CD4-positive, alpha-beta T cell treated with Interleukin-15 for 4 hours (primary cell): ENCODE measurements at places on chromosomes 4 and X.

- DNase-seq = no peak
These were observed 19.2 kb upstream of the PLCXD1 start for GRCh38 chrX:261919-262352.

GRCh38 chrX:86946569-86946968, 571.0 kb upstream of the KLHL4 start:
- DNase-seq = no peak

DNA sequence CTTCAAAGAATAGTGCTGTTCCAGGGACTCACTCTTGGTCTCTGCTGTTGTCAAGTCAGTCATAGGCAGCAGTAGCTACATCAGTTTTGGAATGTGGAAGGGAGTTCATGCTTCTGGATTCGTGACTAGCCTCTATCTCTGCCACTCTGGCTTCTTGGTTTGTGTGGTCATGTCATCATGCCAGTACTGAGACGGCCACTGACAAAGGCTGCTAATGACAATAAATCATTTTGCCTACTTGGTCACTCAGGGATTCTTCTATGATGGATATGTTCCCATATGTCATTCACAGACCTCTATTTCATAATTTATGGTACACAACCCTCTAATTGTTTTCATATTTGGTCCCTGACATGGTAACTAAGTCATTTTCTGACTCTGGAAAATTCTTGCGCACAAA, 450.8 kb upstream of the BOD1L1 start:
- no peak for DNase-seq

- DNase-seq = no peak
These were observed 33.0 kb downstream of the ARHGAP6 start for GRCh38 chrX:11632732-11633131.

- DNase-seq = no peak
These were observed 168.9 kb upstream of the EDNRA start for GRCh38 chr4:147311956-147312355.

DNA sequence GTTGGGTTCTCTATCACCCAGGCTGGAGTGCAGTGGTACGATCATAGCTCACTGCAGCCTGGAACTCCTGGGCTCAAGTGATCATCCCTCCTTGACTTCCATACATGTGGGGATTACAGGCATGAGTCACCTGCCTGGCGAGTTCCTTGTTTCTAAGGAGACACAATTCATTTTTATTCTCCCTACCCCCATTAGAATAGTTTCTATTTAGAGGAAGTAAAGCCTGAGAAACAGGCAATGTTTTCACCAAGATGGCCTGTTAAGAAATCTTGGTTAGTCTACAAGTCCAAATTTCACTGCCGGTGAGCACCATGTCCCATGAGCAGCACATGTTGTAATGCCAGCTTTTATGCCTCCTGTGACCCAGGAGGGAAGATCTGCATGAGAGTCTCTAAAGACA, 5.7 kb downstream of the CYBB start:
- DNase-seq = no peak

DNA sequence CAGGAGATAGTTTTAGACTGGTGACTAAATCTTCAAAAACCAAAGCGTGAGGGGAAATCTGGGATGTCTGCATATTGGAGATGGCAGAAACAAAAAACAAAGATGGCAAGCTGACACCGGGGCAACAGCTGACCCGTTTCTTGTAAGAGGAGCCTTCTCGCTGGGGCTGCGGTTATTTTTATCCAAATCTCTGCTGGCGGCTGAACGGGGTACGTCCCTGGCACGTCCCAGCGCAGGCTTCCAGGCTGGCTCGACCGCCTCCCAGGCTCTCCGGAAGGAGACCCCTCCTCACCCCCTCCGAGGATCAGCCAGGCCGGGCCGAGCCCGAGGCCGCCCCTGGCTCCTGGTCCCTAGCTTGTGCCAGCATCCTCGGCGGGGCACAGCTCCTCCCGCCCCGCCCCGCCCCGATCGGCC, 403 bp downstream of the SGCB start:
- peak; percentile 8 for DNase-seq
